Stimulated activated CD8-positive, alpha-beta memory T cell treated with anti-CD3 and anti-CD28 coated beads, Interleukin-12 subunit alpha, Interleukin-12 subunit beta, amount 100 ng/mL, for 1 hour (primary cell): ENCODE measurements at places on chromosomes 6 and 20.

GRCh38 chr6:26525838-26526237 lies 12.3 kb upstream of the HMGN4 start:
- no peak for DNase-seq

- DNase-seq = no peak
Measured at GRCh38 chr6:149323925-149324324, 6.4 kb downstream of the TAB2 start.

DNA sequence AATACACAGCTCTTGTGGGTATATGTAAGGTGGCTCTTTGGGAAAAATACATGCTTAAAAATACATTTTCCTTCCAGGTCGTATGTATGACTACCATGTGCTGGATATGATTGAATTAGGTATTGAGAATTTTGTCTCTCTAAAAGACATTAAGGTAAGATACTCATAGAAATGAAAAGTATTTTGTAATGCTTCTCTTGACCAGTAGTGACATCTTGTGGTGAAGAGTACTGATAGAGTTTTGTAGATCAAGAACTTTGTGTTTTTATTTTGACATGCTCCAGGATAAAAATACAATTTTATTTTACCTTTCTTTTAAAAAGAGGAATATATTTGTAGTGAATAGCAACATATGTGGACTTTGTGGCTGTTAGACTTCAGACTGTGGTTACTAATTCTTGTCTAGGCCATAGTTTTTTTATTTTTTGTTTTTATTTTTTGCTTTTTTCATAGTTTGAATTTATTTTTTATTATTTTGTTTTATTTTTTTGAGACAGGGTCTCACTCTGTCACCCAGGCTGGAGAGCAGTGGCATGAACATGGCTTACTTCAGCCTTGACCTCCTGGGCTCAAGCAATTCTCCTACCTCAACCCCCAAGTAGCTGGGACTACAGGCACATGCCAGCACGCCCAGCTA lies 17.9 kb downstream of the RPF2 start:
- DNase-seq = no peak

DNA sequence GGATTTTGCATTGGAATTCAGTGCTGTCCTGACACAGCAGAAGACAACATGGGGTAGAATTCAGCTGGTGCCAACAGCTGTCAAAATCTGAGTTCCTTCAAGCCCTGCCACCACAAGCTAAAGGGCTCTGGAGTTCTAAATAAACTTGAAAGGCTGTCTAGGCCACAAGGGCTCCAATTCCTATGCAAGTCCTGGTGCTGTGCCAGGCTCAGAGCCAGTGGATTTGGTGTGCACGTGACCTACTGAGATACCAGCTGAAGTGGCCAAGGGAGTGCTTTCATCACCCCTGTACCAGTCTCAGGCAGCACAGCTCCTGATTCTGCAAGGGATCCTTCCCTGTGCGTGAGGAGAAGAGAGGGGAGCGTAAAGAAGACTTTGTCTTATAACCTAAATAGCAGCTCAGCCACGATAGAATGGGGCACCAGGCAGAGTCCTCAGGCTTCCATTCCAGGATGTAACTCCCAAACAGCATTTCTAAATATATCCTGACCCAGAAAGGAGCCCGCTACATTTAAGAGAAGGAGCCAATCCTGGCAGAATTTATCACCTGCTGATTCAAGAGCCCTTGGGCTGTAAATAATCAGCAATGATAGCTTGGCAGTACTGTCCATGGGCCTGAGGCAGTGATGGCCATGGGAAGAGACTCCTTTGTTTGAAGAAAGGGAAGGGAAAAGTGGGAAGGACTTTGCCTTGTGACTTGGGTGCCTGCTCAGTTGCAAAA lies 881.2 kb upstream of the EPHA7 start:
- DNase-seq = no peak

- no peak for DNase-seq
Measured at GRCh38 chr6:35300848-35301247, 3.2 kb downstream of the DEF6 start.

DNA sequence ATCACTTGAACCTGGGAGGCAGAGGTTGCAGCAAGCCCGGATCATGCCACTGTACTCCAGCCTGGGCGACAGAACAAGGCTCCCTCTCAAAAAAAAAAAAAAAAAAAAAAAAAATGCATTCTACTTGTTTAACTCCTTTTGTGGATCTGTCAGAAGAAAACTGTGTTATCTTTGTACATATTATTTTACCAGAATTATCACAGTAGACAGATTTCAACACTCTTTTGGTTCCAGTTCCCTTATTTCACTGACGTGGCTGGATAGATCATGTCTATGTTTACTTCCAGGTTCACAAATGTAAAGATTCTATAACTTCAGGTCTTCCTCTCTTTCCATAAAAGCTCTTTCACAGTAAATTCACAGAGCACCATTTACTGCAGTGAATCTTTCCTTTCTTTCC lies 18.4 kb downstream of the NUDT3 start:
- no peak for DNase-seq

DNA sequence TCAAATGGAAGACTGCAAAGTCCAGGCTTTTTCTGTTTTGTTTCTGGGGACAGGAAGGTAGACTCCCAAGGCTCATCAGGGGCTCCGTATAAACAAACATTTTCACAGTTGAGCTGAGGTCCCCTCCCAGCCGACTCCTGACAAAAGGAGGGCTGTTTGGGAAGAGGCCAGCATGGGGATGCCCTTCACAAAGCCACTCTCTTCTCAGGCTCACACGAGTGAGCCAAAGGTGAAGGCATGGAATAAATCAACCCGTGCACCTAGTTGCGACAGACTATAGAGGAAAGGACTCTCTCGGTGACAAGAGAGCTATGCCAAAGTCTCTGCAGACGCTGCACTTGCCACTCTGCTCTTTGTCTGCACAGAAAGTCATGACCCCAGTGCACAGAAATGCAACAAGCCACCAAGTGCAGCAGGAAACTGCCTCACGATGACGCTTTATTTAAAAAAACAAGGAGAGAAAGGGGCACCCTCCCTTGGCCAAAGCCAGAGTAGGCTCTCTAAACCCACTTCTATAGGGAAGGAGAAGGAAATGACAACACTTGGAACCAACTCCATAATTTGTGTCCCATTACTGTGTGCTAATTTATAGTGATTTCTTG lies 21.0 kb downstream of the JAG1 start:
- DNase-seq = no peak

DNA sequence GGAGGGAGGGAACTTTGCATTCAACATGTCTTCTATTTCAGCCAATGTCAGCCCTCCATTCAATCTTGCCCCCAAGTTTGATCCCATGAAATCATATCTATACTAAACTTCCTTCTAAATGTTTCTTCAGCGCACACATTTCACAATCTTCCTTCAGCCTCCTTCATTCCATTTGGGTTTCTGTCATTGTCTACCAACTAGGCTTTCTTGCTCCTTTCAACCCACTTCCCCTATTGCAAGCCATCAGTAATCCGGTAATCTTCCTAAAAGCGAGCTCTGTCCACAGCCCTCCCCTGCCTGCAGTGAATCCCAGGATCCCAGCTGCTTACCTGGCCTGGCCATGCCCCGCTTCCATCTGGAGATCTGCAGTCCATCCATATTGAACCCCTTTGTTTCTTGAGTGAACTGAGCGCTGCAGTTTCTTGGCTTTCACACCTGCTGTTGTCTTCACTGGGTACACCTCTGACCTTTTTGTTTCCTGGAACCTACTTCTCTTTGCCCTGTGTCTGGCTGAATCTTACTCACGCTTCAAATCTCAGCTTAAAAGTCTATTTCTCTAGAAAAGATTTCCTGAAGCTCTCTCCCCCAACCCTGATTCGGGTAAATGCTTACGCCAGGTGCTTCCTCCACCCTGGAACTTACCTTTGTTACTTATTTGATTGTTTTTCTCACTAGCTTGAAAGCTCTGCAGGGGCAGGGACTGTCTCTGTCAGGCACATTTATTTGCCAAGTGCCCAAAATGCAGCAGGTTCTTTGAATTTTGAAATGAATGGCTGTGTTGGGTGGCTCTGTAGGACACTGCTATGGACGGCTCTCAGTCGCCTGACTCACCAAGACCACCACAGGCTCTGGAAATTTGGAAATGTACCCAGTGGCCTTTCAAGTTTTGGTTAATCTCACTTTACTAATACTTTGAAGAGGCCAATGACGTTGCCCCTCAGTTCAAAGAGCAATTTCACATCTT lies 50.3 kb downstream of the ADTRP start:
- no peak for DNase-seq

- no peak for DNase-seq
Measured at GRCh38 chr20:46883892-46884291, 10.8 kb upstream of the EYA2 start.

GRCh38 chr20:38550274-38550673 lies 30.7 kb upstream of the ADIG start:
- DNase-seq = no peak

GRCh38 chr6:142355520-142356174 lies 53.8 kb downstream of the ADGRG6 start:
- no peak for DNase-seq

- no peak for DNase-seq
Measured at GRCh38 chr6:78746457-78746856, 120.9 kb upstream of the IRAK1BP1 start.

DNA sequence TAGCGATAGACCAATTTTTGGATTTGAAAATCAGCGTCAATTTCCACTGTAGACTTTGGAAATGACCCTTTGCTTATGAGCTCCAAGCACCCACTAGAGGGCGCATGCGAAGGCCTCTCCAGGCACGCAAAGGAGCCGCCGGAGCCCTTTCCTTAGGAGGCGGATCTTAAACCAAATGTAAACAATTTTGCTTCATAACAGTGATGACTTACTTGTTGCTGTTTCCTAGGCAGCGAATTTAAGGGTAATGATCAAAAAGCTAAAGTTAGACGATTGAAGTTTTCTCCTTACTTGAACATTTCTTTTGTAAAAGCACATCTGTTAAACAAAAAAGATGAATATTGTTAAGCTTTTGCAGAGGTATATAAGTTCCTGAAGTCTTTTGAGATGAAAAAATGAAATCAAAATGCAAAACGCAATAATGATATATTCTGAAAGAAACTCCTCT lies 29.2 kb upstream of the EXOC2 start:
- peak; percentile 64 for DNase-seq

DNA sequence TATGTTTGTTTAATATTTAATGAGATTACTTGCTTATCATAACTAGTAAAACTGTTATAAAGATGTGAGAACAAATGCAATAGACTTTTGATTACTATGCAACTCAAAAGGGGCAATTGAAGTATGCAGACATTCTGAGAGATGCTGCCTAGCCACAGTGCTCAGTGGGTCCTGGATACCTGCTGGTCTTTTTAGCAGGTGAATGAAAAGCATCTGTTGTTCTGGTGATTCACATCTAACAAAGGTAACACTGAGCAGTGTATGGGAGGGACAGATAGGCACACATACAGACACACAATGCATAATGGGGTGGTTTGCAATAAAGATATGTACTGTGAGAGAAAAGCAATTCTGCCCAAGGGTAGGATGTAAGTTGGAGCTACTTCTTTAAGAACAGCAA lies 46.9 kb downstream of the OGFRL1 start:
- DNase-seq = no peak

GRCh38 chr6:125279961-125280360 lies 21.8 kb downstream of the HDDC2 start:
- no peak for DNase-seq

- no peak for DNase-seq
Measured at GRCh38 chr6:134003542-134003951, 48.9 kb downstream of the SLC2A12 start.

DNA sequence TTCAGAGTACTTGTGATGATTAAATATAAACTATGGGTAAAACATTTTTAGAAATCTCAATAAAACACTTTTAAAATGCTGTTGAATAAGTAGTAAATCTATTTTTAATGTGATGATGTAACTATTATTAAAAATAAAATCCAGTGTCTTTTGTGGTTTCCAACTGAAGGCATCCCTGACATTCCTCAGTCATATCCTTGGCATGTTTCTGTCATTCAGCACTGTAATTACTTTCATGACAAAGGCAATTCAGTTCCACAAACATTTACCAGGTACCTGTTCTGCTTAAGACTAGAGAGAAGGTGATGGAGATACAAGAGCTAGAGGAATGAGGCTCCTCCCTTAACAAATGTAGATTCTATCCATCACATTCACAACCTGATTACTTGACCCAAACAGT lies 518.7 kb upstream of the MAP3K7 start:
- DNase-seq = no peak

GRCh38 chr6:90472716-90473115 lies 114.2 kb downstream of the MAP3K7 start:
- DNase-seq = no peak

GRCh38 chr20:6140947-6141346 lies 18.1 kb upstream of the FERMT1 start:
- DNase-seq = no peak

DNA sequence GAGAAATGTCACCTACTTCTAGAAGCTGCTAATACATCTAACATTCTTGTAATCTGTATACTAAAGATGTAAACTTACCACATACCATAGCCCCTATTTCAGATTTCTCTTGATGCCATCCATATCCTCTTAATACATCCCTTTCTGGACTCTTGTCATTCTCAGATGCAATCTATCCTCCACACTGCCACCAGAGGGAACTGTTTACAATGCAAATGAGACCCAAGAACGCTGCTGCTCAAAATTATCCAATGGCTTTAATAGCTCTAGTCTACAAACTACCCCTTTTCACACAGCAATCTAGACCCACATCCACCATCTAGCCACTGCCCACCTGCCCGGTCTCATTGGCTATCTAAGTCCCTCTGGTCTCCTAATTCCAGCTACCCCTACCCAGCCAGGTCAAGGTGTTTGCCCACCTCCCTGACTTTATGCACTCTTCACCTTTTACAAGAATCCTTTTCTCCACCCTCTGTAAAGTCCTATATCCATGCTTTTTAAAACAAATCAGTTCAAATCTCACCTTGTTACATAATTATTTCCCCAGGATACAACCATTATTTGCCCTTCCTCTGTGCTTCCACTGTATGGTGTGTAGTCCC lies 14.8 kb downstream of the FAXC start:
- no peak for DNase-seq

DNA sequence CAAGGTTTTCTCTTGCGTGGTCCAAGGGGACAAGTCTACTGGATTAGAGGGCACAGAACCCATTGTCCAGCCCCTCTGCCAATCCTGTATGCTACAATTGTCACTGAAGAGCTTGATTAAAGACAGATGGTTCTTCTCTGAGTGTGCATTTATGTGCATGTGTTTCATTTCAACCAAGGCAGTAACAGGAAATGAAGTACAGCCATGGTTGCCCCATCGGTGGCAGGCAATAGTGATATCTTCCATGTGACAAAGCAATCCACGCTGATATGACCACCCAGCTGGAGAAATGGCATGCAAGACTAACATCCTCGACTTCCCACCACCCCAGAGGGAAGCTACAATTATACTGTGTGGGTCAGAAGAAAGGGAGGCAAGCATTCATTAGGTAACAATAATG lies 85.5 kb downstream of the UNC5CL start:
- DNase-seq = no peak

- no peak for DNase-seq
Measured at GRCh38 chr6:133705731-133706130, 183.2 kb upstream of the TCF21 start.

- no peak for DNase-seq
Measured at GRCh38 chr6:34982424-34982852, 93.4 kb downstream of the ANKS1A start.

- no peak for DNase-seq
Measured at GRCh38 chr6:22658183-22658582, 88.8 kb downstream of the HDGFL1 start.

GRCh38 chr6:42078386-42078785 lies 28.1 kb downstream of the TAF8 start:
- DNase-seq = no peak

- no peak for DNase-seq
Measured at GRCh38 chr6:26514984-26515383, 14.9 kb downstream of the BTN1A1 start.

GRCh38 chr20:22339091-22339881 lies 245.1 kb downstream of the FOXA2 start:
- DNase-seq = no peak

GRCh38 chr6:152983637-152984512 lies 1.0 kb upstream of the FBXO5 start:
- peak; percentile 90 for DNase-seq
